Stimulated activated CD8-positive, alpha-beta memory T cell treated with anti-CD3 and anti-CD28 coated beads, Interleukin-7, amount 100 ng/mL, for 1 hour (primary cell): ENCODE measurements at places on chromosomes 1 and 21.

DNA sequence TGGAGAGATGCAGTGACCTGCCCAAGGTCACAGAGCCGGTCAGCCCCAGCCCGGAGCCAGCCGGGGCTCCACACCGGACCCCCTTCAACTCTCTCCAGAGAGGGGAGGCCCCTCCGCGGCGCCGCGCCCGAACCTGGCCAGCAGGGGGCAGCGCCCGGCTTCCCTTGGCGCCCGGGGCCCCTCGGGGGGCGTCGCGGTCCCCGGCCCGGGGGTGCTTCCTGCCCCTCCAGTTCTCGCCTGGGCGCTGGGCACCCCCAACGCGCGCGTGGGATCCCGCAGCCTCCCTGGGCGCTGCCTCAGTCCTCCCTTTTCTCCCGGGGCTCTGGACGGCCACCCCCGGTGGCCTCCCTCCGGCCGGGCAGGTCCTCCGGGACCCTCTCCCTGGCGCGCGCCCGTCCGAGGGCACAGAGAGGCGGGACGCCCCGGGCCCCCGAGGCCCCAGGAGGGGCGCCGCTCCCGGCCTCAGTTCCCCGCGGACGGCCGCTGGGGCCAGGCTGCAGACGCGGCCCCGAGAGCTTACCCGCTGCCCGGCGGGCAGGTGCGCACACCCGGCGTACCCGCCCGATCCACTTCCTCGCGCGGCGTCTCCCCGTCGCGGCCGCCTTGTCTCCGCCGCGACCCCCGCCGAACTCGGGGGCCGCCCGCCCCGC lies 406 bp downstream of the HTR1D start:
- no peak for DNase-seq

DNA sequence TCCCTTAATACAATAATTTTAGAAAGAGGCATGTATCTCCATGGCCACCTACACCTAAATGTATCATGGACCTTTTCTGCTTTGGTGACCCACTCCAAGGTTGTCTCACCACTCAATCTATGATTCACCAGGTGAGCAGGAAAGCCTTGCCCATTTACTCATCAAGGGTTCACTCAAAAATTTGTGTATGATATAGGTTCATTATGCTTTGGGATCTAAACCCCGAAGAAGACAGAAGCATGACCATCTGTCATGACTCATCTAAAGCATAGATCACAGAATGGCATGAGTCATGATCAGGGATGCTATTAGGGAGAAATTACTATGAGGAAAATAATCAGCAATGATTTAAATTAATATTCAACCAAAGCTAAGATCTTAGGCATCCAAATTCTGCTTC lies 38.5 kb downstream of the PYHIN1 start:
- no peak for DNase-seq

- DNase-seq, result no peak
These were observed 3.5 kb downstream of the SLFNL1 start for GRCh38 chr1:41018018-41018410.

- DNase-seq, result no peak
These were observed 101.2 kb downstream of the NFIA start for GRCh38 chr1:61183471-61184039.
